ENCODE measurements at places on chromosomes 6 and 20. TPM values are rescaled to one million over a fixed set of nuclear protein-coding genes. Genes with fewer than 3 reads are reported as not detected.

The PRPH2 gene
- polyA plus RNA-seq: 2.4 TPM

- DNase-seq: no peak
Measured at GRCh38 chr6:75422024-75422639, 71.5 kb downstream of the FILIP1 start.

DNA sequence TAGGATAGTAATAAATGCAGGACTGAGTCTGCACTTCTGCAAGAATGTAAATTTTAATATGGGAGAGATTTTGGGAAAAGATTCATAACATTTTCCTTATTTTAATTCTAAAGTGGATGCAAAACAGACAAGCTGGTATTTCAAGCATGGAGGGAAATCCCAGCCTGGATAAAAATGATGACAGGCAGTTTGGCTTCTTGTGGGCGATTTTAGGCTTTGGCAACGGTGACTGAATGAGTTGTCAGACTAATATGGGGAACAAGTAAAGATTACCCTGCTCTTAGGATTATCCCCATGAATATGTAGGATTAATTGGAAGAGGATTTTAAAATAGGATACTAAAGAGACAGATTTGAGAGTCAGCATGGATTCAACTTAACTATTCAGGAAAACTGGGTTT, 21.0 kb downstream of the OGFRL1 start:
- DNase-seq: no peak

DNA sequence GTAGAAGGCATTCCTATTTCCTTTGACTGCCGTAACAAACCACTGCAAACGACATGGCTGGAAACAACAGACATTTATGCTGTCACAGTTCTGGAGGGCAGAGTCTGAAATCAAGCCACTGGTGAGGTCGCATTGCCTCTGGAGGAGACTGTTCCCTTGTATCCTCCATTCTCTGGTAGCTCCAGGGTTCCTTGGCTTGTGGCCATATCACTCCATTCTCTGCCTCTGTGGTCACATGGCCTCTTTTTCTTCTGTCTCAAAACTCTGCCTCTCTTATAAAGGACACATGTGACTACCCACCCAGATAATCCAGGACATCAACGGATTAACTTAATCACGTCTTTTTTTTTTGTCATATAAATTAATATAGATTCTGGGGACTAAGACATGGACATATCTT, 84.4 kb downstream of the LYRM2 start:
- no peak for DNase-seq

- no peak for DNase-seq
Measured at GRCh38 chr6:31836047-31836473, 8.5 kb downstream of the HSPA1B start.

All from left renal pelvis (tissue), 4 donors.